Keratinocyte (primary cell): ENCODE measurements at places on chromosomes 11 and 22. TPM values are rescaled to one million over a fixed set of nuclear protein-coding genes. Genes with fewer than 3 reads are reported as not detected.
A peak's percentile ranks its signal among the peaks of the same experiment; 100 is the strongest.

TSGA10IP gene
- polyA plus RNA-seq: not detected in 3 replicates

EWSR1 gene
- polyA plus RNA-seq: 245 to 280 TPM (median 257 TPM) in 3 replicates

ILK gene
- polyA plus RNA-seq: 103 to 164 TPM (median 117 TPM) in 3 replicates

KCNJ11 gene
- 0.03 TPM in 1 of 3 replicates, not detected in the others for polyA plus RNA-seq

OR2AG2 gene
- polyA plus RNA-seq: 0.04 to 0.11 TPM (median 0.08 TPM) in 3 replicates

TPBGL gene
- polyA plus RNA-seq: not detected in 3 replicates

CYB5R2 gene
- 24.7 to 37.0 TPM (median 34.3 TPM) in 3 replicates for polyA plus RNA-seq

DNA sequence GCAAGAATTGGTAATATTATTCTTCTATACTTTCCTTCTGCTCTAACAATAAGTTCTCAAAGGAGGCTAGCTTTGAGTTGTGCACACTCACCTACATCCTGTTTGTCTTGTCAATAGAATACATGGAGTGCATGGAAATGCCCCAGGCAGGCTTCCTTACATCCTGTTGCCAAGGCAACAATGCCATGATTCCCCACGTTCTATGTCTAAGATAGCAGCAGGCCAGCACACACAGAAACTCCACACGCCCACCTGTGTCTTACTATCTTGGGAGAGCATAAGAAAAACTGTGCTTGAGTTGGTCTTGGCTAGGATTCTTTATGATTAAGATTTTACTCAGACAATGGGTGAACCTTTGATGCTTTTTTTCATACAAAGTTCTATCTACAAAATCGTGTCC, 379.2 kb downstream of the AASDHPPT start:
- H3K4me3 ChIP-seq: no peak overlapping the region
- H3K36me3 ChIP-seq: no peaks in the 10 kb centered on the region
- H3K27me3 ChIP-seq: no peaks in the 10 kb centered on the region
- H3K27ac ChIP-seq: peak overlapping the region; percentile 51

DNA sequence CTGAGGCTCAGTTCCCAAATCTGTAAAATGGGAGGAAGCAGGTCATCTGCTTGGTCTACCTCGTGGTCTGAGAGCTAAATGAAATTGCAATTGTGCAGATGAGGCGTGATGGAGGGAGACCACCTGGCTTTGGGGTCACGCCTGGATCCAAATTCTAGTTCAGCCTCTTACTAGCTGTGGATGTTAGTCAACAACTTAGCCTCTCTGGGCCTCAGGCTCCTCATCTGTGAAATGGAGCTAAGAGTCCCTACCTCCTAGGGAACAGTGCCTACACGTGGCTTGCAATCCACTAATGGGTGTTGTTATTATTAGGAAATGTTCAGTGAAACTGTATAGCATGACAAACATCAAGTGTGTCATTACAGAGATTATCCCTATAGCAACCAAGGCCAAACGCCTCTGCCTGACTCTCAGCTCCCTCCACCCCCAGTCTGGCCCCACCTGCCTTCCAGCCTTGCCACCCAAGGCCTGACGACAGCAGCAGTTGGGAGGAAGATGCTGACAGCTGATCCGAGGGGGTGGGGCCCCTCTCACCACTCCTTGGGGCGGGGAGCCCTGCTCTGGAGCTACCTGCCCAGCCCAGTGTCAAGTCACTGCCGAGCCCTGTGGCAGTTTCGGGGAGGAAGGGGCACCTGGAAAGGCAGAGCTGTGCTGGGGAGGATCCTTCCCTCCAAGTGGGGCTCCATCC, 1.7 kb upstream of the RHOD start:
- peaks cover 48% of the 10 kb centered on the region for H3K4me1 ChIP-seq
- peak overlapping the region; percentile 15 for H3K4me3 ChIP-seq
- H3K36me3 ChIP-seq: peaks cover 5% of the 10 kb centered on the region
- peak; percentile 82 for DNase-seq
- peak overlapping the region; percentile 99 for H3K27ac ChIP-seq

GRCh38 chr11:34337016-34337415, 20.8 kb downstream of the ABTB2 start:
- H3K27me3 ChIP-seq: no peaks in the 10 kb centered on the region
- H3K4me1 ChIP-seq: no peaks in the 10 kb centered on the region
- DNase-seq: no peak
- no peak overlapping the region for H3K27ac ChIP-seq

- DNase-seq: no peak
- H3K4me3 ChIP-seq: no peak overlapping the region
- H3K36me3 ChIP-seq: no peaks in the 10 kb centered on the region
- H3K27ac ChIP-seq: no peak overlapping the region
Measured at GRCh38 chr11:44701276-44701675, 25.5 kb upstream of the TSPAN18 start.

DNA sequence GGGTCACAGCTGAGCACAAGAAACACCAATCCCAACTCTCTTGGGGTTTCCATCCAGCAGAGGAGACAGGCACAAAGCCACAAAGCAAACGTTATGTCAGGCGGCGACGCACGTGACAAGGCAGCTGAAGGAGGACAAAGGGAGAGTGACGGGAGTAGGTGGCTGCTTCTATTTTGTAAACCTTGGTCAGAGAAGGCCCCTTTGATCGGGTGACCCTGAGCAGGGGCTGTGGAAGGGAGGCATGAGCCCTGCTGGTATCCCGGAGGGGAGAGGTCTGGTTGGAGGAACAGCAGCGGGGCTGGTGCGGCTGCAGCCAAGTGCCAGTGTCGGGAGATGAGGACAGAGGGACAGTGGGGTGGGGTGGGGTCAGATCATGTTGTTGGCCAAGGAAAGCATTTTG, 17.3 kb upstream of the RFPL3 start:
- no peak overlapping the region for H3K4me3 ChIP-seq
- no peaks in the 10 kb centered on the region for H3K36me3 ChIP-seq
- DNase-seq: no peak
- no peaks in the 10 kb centered on the region for H3K4me1 ChIP-seq
- H3K27ac ChIP-seq: no peak overlapping the region

DNA sequence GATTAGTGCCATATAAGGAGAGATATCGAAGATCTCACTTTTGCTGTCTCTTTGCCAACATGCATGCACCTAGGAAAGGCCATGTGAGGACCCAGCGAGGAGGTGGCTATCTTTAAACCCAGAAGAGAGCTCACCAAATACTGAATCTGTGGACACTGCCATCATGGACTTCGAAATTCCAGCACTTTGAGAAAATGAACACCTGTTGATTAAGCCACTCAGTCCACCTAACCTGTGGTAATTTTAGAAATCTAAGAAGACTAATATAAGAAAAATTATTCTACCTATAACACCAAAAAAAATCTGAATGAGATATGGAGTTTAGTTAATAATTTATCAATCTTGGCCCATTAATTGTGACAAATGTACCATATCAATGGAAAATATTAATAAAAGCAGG, 193.6 kb upstream of the CARD18 start:
- H3K4me3 ChIP-seq: no peak overlapping the region
- no peaks in the 10 kb centered on the region for H3K36me3 ChIP-seq
- no peaks in the 10 kb centered on the region for H3K4me1 ChIP-seq
- no peaks in the 10 kb centered on the region for H3K27me3 ChIP-seq
- no peak overlapping the region for H3K27ac ChIP-seq
- DNase-seq: no peak

- H3K27ac ChIP-seq: no peak overlapping the region
- no peak overlapping the region for H3K4me3 ChIP-seq
- H3K4me1 ChIP-seq: peaks cover 5% of the 10 kb centered on the region
Measured at GRCh38 chr11:69425444-69425843, 56.0 kb upstream of the LINC01488 start.

GRCh38 chr11:111765320-111765983, 737 bp downstream of the PPP2R1B start:
- peak overlapping the region; percentile 84 for H3K4me3 ChIP-seq
- DNase-seq: no peak
- peak overlapping the region; percentile 96 for H3K27ac ChIP-seq
- no peaks in the 10 kb centered on the region for H3K27me3 ChIP-seq
- peaks cover 26% of the 10 kb centered on the region for H3K36me3 ChIP-seq

DNA sequence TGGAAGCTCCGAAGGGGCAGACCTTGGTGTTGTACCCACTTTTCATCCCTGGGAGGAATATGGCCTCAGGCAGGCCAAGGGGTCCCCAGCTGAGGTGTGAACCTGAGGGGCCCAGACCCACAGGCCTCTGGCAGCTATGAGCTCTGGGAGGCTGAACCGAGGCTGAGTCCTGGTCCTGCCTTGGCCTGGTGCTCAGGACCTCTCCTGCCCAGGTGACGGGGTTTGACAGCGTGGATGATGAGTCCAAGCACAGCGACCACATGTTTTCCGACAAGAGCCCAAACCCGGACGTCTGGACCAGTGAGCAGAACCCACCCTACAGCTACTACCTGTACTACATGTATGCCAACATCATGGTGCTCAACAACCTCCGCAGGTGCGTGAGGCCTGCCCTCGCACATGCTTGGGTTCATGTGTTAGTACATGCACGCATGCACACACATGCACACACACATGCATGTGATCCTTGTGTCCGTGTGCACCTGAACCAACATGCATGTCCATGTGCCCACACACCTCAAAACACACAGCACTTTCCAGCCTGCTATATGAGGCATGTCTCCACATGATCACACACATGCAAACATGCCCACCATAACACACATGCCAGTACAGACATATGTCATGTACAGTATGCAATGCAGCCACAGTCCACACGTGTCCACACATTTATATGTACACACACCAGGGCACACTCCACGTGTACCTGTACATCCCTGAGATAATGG, 40.9 kb downstream of the RNF141 start:
- H3K4me3 ChIP-seq: no peak overlapping the region
- no peak overlapping the region for H3K27ac ChIP-seq
- H3K27me3 ChIP-seq: no peaks in the 10 kb centered on the region
- peaks cover under 1% of the 10 kb centered on the region for H3K4me1 ChIP-seq

GRCh38 chr11:2271077-2271326, 614 bp upstream of the ASCL2 start:
- DNase-seq: no peak
- no peak overlapping the region for H3K27ac ChIP-seq
- no peak overlapping the region for H3K4me3 ChIP-seq
- H3K4me1 ChIP-seq: peaks cover 3% of the 10 kb centered on the region
- H3K27me3 ChIP-seq: peaks cover 46% of the 10 kb centered on the region

GRCh38 chr11:69157156-69157821, 1.6 kb downstream of the SMIM38 start:
- H3K36me3 ChIP-seq: no peaks in the 10 kb centered on the region
- H3K27ac ChIP-seq: no peak overlapping the region
- no peak overlapping the region for H3K4me3 ChIP-seq
- peaks cover 26% of the 10 kb centered on the region for H3K27me3 ChIP-seq
- no peak for DNase-seq

DNA sequence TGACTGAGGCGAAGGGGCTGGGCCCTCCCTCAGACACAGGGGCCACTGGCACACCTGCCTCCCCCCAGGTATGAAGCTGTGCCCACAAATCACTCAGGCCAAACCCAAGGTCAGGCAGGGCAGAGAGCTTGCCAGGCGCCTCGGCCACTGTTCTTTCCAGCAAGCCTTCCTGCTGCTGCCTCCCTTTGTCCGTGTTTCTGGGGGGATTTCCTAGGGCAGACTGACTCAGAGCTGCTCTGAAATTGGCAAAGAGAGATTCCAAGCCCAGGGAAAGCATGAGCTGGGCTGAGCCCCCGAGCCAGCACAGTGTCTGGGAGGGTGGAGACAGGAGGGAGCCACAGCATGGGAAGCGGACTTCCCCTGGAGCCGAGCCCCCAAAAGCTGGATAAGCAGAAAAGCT, 33.2 kb downstream of the PPP2R1B start:
- no peak overlapping the region for H3K4me3 ChIP-seq
- H3K27ac ChIP-seq: peak overlapping the region; percentile 2
- DNase-seq: no peak
- no peaks in the 10 kb centered on the region for H3K36me3 ChIP-seq
- no peaks in the 10 kb centered on the region for H3K27me3 ChIP-seq

DNA sequence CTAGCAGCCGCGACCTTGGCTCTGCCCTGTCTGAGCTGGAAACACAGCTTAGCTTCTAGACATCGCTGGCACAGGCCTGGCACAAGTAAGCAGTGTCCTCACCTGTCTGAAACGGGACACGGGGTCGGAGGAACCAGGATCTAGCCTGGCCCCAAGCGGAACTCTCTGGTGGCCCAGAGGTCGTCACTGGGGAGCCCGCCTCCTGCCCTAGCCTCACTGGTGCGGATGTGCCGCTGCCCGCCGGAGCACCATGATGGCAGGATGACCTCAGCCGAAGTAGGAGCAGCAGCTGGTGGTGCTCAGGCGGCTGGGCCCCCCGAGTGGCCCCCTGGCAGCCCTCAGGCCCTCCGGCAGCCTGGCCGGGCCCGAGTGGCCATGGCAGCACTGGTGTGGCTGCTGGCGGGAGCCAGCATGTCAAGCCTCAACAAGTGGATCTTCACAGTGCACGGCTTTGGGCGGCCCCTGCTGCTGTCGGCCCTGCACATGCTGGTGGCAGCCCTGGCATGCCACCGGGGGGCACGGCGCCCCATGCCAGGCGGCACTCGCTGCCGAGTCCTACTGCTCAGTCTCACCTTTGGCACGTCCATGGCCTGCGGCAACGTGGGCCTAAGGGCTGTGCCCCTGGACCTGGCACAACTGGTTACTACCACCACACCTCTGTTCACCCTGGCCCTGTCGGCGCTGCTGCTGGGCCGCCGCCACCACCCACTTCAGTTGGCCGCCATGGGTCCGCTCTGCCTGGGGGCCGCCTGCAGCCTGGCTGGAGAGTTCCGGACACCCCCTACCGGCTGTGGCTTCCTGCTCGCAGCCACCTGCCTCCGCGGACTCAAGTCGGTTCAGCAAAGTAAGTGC, 871 bp downstream of the SLC35E4 start:
- peak overlapping the region; percentile 22 for H3K27ac ChIP-seq
- H3K27me3 ChIP-seq: no peaks in the 10 kb centered on the region
- peaks cover 29% of the 10 kb centered on the region for H3K4me1 ChIP-seq
- H3K36me3 ChIP-seq: no peaks in the 10 kb centered on the region

- no peak overlapping the region for H3K27ac ChIP-seq
- no peaks in the 10 kb centered on the region for H3K4me1 ChIP-seq
- peaks cover 4% of the 10 kb centered on the region for H3K27me3 ChIP-seq
Measured at GRCh38 chr22:22944268-22944985, 56.8 kb downstream of the IGLL5 start.

- no peaks in the 10 kb centered on the region for H3K36me3 ChIP-seq
- DNase-seq: no peak
- H3K4me1 ChIP-seq: no peaks in the 10 kb centered on the region
- H3K27me3 ChIP-seq: no peaks in the 10 kb centered on the region
- H3K27ac ChIP-seq: no peak overlapping the region
Measured at GRCh38 chr11:98277251-98277912, 743.4 kb upstream of the CNTN5 start.
